ENCODE measurements at places on chromosomes 2 and 18. TPM values are rescaled to one million over a fixed set of nuclear protein-coding genes. Genes with fewer than 3 reads are reported as not detected.

Gene TLX2
- not detected for total RNA-seq

Gene SMYD5
- total RNA-seq: 26.1 TPM

Gene GRB14
- total RNA-seq: 6.4 TPM

Gene TRPM8
- total RNA-seq: 0.83 TPM

Gene DNPEP
- 67.2 TPM for total RNA-seq

Gene CRACDL
- total RNA-seq: 0.04 TPM

Gene RNU2-63P
- total RNA-seq: not detected

Gene SKOR2
- not detected for total RNA-seq

Gene LYPD6
- total RNA-seq: 10.7 TPM

Gene CRYBA2
- not detected for total RNA-seq

Gene FAM124B
- 0.30 TPM for total RNA-seq

Gene C2orf49
- 37.9 TPM for total RNA-seq

Gene RAMP1
- 3.1 TPM for total RNA-seq

Gene CCL20
- not detected for total RNA-seq

Gene RNF144A
- 23.2 TPM for total RNA-seq

Gene CDK15
- total RNA-seq: not detected

Gene FAM237A
- not detected for total RNA-seq

Gene AOX1
- total RNA-seq: not detected

Gene GCKR
- total RNA-seq: not detected

All from cardiac muscle cell (in vitro differentiated cells and primary cell).